ENCODE measurements at places on chromosomes 3 and 15.

DNA sequence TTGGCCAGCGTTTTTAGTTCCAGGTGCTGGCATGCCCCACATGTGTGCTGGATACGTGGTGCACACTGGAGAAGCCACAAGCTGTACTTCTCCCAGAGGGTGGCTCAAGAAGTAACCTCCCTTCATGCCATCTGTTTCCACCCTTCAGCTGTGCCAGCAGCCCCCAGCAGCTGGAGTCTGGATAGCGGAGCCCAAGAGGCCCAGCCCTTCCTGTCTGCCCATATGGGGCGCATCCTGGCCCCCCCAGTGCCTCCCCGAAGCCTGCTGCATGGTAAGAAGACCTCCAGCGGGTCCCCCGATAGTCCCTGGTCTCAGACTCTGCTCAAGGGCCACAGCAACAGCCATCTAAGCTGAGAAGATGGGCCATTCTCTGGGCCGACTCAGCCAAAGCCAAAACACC, 5.8 kb upstream of the MANF start:
- no peak for DNase-seq

DNA sequence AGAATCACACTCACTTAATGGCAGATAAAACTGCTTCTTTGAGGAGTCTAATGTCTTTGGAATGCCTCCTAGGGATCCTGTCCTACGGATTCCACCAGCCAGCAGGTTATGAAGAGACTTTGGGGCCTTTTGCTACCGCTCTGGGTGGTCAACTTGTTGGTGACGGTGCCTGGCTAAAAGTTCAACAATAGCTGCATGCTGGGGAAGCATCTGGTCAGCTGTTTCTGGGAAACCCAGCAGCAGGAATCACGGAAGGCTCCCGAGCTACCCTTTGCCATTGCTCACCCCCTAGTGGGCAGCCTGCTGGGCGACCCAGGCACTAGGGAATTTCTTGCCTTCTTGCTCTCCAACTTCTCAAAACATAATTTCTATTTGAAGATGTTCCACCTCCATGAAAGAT, 263.3 kb downstream of the NEK10 start:
- DNase-seq = no peak

- no peak for DNase-seq
Observed at GRCh38 chr15:41861736-41862356, 23.2 kb downstream of the PLA2G4B start.

- DNase-seq = peak; percentile 3
Observed at GRCh38 chr15:25136119-25136518, 181.3 kb downstream of the SNRPN start.

DNA sequence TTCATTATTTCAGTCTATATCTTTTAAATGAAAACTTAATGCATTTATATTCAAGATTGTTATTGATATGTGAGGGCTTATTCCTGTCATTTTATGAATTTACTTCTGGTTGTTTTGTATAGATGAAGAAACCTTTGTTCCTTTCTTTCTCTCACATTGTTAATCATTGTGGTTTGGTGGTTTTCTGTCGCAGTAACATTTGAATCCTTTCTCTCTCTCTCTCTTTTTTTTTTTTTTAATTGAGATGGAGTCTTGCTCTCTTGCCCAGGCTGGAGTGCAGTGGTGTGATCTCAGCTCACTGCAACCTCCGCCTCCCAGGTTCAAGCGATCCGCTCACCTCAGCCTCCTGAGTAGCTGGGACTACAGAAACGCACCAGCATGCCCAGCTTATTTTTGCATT, 22.1 kb downstream of the AGBL1 start:
- DNase-seq = no peak

DNA sequence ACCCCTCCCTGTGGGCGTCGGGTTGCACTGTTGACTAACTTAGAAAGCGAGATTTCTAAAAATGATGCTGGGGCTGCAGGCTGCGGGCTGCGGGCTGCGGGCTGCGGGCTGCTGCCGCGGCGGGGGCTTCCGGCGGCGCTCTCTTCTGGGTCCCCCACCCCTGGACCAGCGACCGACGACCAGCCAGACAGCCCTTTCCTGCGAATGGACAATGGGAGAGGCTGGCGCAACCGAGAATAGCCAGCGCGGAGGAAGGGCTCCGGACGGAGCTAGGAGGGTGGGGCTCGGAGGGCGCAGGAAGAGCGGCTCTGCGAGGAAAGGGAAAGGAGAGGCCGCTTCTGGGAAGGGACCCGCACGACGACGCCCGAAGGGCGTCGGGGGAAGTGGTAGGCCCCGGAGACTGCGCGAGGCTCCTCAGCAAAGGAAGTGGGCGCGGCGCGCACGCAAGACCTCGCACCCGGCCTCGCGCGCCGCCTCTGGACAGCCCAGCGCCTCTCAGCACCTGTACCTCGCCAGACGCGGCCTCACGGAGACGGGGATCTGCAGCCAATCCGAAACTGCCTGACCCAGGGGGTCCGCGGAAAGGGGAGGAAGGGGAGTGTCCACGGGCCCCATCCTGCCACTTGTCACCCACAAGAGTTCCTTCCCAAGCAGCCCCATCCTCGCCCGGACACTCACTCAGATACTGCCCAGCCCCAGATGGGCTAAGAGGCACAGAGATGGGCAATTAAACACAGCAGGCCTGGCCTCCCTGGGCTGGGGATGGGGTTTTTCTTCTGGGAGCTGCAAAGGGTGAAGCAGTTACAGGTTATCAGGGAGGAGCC, 70.7 kb downstream of the SLC12A8 start:
- no peak for DNase-seq

GRCh38 chr3:128410669-128411573, 55.8 kb downstream of the DNAJB8 start:
- DNase-seq = no peak

DNA sequence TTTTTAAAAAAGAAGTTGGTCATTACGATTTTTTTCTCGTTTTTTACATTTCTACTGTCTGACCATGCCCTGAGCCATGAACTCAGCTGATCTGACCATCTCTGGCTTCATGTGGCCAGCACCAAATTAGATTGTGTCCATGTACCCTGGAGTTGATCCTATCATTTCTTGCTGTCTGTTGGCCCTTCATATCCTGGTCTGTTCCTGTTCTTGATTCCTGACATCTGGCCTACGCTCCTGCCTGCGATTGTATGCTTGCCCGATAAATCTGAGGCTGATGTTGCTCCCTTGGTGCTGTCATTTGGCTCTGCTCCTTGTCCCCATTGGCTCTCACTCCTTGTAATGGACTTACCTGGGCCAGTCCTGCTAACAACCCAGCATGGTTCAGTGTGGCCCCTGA, 89.8 kb upstream of the IGSF10 start:
- DNase-seq = no peak

DNA sequence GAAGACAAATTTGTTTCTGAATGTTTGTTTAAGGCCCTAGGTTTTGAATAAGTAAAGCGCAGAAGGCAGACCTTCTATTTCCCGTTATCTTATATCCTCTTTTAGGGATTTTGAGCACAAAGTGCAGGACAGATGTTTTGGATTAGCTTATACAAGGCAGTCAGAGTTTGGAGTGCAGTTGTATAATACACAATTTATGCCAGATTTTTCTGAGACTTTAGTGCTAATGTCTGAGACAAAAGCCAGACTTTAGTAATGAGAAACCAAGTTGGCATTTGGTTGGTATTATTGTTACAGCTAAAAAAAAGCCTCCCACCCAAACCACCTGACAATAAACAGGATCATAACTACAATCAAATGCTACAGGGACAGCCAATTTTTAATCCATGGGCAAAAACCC, 309.9 kb upstream of the SATB1 start:
- DNase-seq = no peak

DNA sequence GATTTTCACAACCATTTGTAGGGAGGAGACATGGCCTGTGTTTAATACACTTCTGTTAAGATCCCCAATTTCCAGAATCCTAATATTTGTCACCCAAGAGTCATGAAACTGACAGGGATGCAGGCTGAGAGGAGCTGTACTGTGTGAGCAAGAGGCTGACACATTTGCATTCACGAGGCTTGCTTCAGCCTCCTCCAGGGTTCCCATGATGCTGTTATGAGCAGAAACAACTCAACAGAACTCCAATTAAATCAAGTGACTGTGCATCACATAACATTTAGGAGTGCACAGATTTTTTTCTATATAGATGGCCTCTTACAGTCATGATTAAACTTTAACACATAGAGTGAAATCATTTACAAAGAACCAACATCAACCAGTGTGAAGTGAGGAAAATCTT, 292.3 kb upstream of the STT3B start:
- DNase-seq = no peak

DNA sequence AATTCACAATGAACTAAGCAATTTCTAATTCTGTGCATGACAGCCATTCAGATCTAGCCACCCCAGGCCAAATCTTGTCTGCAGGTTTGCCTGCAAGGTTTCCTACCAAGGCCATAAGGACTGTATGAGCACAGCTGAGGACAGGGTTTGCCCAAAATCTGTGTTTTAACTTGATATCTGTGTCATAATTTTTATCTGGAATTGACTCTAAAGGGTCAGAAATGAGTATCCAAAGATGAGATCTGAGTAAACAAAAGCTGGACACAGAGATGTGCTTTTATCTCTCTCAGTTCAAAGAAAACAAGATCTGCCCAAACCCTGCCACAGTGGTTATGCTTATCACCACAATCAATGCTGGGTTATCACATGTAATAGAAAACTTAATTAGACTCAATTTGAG, 154.6 kb upstream of the COL8A1 start:
- no peak for DNase-seq

- DNase-seq = no peak
Observed at GRCh38 chr15:41606997-41607396, 48.0 kb downstream of the TYRO3 start.

- DNase-seq = peak; percentile 92
Observed at GRCh38 chr3:138833899-138834595, 681 bp downstream of the PIK3CB start.

DNA sequence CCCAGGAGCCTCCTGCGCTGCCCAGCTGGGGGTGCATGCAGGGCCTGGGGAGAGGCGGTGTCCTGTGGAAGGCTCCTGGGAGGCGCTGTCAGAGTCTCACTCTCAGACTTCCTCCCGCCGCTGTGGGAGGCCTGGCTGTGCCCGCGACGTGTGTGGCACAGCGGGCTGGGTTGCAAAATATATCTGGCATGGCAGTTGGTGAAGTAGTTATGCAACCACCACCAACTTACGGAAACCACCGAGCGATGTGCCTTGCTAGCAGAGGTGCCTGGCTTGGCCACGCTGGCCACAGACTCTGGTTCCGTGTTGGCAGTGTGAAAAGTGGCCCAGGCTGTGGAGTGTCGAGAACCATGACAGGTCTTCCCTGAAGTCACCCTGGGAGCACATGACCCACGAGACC, 30.6 kb upstream of the GATA2 start:
- DNase-seq = no peak

- no peak for DNase-seq
Observed at GRCh38 chr15:59074607-59075006, 30.3 kb upstream of the CCNB2 start.

GRCh38 chr15:74535388-74536084, 5.5 kb upstream of the ARID3B start:
- DNase-seq = no peak

- no peak for DNase-seq
Observed at GRCh38 chr3:99439892-99440291, 198.5 kb upstream of the COL8A1 start.

DNA sequence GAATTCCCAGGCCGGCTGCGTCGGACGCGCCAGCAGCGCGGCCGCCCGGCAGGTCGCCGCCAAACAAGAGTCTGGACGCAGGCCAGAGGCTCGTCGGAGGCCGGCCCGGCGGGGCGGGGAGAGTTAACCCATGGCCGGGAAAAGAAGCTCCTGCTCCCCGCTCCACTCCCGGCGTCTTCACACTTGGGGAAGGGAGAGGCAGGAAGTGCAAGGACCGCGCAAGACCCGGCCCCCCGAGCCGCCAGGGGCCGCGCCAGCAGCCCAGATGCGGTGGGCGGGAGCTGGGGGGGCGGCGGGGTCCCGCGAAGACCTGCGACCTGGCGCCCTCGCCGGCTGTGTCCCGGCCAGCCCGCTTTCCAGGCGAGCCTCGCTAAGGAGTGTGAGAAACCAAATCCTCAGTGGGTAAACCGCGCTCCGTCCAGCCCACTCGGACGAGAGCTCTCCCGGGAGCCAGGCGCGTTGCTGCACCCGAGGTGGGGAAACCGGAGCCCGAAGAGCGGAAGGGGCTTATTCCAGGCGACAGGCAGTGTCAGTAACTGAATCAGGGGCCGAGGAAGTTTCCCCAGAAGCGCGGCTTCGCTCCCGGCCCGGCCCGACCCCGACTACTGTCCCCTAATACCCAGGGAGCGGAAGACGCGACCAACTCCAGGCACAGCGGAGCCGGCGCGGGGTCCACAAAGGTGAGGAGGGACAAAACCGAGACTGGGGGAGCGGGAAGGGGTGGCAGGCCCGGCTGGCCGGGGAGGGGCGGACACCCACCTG, 721 bp downstream of the ADAMTS7 start:
- DNase-seq = no peak

DNA sequence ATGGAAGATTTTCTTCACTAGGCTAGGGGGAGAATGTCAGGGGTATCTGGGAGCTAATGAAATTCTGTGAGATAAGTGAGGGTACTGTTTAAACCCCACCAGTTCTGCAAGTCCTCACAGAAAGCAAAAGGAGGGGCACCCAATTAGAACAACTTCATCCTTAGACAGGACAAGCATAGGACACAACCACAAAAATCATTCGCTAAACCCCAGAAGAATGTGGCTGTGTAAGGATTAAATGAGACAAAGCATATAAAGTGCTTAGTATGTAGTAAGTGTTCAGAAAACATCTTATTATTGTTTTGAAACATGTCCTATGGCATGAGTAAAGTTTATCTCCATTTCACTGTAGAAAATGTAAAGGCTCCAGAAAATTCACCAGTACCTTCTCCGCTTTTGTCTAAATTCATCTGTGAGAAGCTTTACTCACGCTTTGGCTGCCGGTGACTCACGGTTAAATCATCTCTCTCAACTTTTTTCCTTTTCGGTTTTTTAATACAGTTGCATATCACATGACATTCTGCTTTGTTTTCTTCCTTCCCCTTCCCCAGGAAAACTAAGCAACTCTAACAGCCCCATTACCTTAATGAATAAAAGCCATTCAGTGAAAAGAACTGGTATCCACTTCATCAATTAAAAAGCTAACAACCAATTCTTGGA, 1.7 kb downstream of the CLRN1 start:
- DNase-seq = no peak

DNA sequence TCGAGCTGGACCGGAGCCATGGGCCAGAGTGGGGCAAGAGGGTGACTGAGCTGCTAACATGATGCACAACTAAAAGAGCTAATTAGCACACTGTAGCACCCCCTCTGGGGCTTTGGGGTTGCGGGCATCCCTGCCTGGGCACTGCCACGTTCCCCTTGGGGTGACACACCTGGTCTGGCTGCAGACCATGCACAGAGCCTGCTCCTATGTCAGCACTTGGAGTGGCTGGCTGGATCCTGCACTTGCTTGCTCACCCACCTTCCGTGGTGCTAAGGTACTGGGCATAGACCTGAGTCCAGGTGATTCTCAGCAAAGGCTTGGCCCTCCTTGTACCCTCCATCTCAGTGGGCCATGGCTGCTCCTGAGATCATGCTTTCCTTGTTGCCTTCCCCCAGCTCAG, 12.8 kb upstream of the SPTBN5 start:
- DNase-seq = no peak

DNA sequence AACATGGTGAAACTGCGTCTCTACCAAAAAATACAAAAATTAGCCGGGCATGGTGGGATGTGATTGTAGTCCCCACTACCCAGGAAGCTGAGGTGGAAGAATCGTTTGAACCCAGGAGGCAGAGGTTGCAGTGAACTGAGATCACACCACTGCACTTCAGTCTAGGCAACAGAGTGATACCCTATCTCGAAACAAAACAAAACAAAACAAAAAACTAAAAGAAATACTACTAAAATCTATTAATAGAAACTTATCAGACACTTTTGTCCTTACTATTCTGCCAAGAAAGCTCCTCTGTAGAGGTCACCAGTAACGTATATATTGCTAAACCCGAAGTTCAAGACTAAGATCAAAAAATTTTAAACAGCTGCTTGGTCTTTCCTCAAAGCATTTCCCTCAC, 67.1 kb downstream of the SMARCC1 start:
- DNase-seq = no peak

Measured in NCI-H526 (cell line).